GM23248 (cell line): ENCODE measurements at places on chromosomes 12 and 14.
A peak's percentile ranks its signal among the peaks of the same experiment; 100 is the strongest.

- no peak for DNase-seq
Observed at GRCh38 chr14:21227150-21227549, 42.1 kb downstream of the HNRNPC start.

- no peak for DNase-seq
Observed at GRCh38 chr14:23431486-23431885, 4.0 kb downstream of the MYH7 start.

- no peak for DNase-seq
Observed at GRCh38 chr12:123839826-123840225, 77.7 kb downstream of the DNAH10 start.

DNA sequence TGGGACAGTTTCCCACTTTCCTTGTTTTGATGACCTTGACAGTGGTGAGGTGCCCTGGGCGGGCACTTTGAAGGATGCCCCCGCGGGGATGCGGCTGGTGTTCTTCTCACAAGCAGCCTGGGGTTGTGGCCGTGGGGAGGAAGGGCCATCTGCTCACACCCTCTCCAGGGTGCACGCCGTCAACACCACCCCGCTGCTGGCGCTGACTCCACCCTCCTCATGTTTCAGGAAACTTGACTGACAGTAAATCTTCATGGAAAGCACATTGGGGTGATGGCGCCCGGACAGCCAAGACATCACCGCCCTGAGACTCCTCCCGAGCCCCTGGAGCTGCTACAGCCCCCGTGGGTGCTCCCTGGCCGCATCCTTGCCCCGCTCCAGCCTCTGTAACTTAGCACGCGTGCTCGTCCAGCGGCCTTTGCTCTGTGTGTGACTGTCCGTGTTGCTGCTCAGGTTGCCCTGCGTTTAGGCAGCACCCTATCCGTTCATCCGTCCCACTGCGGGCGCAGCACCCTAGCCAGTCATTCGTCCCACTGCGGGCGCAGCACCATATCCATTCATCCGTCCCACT is 150.2 kb upstream of the C14orf180 start:
- DNase-seq = no peak

- peak; percentile 81 for DNase-seq
Observed at GRCh38 chr12:89571491-89572195, 45.8 kb upstream of the POC1B start.
